GM12865 (cell line): ENCODE measurements at places on chromosomes 13 and 19.
A peak's percentile ranks its signal among the peaks of the same experiment; 100 is the strongest.

DNA sequence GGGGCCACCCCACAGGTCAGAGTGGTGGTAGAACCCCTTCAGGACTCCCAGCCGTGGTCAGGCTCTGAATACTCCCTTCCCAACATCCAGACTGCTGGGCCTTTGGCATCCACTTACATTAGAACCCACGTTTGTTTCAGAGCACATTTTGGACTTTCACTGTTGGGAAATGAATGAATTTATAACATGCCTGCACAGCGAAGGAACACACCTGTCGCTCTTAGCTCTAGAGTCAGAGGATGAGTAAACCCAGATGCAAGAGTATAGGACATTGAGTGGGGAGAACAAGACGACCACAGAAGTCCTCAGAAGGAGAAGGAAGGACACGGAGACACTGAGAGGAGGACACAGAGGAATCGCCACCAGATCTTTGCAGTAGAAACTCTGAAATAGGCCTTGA, 30.9 kb downstream of the SHISA2 start:
- DNase-seq, result no peak

DNA sequence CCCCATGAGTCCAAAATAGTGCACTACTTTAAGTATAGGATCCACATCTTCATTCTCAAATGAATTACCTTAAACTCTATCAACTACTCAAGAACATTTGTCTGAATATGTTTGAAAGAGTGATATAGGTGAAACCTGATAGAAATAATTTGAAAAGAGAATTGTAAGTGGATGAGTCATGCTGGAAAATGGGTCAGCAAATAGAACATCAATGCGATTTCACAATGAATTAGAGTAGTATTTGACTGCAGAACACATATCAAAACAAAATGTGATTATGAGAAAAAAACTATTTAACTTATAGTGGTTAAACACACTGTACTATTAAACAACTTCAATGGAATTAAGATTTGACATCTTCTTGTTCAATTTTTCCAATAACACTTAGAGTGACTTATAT, 300.6 kb upstream of the KLHL1 start:
- DNase-seq, result no peak

DNA sequence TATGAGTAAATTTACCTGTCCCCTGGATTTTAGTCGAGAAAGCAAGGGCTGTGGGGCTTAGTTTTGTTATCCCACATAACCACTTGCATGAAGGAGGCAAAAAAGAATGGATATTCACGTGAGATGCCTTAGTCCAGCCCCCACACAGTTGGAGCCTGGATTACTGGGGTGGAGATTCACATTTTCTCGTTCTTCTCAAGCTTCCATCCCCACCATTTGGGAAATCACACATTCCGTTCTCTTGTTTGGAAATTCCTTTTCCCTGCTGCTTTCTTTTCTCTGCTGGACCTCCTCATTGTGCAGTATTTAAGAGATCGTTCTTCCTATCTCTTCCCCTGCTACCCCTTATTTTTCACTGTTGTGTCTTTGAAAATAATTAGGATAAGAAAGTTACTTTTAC, 45.1 kb upstream of the FARP1 start:
- no peak for DNase-seq

- no peak for DNase-seq
These were observed 153.9 kb downstream of the DACH1 start for GRCh38 chr13:71712988-71713653.

DNA sequence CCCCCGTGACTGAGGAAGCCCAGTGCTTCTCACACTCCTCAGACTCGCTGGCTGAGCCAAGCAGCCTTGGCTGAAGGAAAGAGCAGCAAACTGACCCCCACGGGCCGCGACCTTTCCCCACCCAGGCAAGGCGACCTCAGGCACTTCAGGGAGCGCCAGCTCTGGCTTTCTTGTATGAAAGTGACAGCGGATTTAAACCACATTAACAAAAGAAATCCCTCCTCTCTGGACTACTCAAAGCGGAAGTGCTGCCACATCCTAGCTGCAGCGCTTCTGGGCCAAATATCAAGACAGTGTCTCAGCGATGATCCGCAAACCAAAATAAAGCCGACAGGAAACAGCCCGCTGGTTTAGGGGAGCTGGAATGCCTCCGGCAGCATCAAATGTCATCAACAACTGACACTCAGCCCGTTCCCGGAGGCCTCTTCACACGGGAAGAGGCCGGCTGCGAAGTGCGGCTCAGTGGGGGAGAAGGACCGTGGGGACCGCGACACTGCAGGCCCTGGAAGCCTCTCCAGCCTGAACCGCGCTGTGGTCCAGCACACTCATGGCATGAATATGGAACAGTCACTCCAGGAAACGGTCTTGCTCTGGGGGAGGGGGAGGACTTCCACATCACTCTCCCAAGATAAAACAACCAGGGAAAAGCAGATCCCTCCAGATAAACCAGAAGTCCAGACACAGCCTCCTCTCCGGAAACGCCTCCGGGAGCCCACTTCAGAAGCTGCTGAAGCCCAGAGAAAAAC, 1.4 kb downstream of the RASA3 start:
- peak; percentile 80 for DNase-seq

DNA sequence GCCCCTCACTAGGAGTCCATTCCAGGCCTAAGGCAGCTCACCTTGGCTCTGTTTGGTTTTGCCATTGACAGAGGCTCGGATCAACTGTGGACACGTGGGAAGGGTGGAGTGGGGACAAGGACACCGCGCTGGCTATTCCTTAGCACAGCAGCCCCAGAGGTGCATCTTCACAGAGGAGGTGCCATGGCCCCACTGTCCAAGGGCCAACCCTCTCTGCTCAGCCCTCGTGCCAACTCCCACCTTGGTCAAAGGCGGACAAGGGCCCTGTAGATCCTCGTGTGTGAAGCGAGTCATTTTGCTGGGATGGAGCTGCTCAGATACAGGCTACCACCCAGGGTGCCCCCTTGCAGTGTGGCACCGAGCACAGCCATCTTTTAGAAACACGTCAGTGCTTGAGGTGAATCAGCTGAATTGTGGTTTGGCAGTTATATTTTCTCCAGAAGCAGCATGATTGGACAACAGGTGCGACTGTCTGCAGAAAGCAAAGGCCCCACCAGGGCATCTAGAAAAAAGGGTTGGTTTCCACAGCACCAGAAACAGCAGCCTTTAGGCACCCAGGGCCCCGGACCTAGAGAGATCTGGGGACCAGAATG, 192.1 kb upstream of the GPR12 start:
- DNase-seq, result no peak

GRCh38 chr19:46384396-46384795, 29.0 kb downstream of the CCDC8 start:
- no peak for DNase-seq

- no peak for DNase-seq
These were observed at the start of gene HIF3A for GRCh38 chr19:46296722-46297461. TSS of gene HIF3A (plus strand) at chr19:46297042. CDS start at chr19:46297077, 35 bp downstream.

DNA sequence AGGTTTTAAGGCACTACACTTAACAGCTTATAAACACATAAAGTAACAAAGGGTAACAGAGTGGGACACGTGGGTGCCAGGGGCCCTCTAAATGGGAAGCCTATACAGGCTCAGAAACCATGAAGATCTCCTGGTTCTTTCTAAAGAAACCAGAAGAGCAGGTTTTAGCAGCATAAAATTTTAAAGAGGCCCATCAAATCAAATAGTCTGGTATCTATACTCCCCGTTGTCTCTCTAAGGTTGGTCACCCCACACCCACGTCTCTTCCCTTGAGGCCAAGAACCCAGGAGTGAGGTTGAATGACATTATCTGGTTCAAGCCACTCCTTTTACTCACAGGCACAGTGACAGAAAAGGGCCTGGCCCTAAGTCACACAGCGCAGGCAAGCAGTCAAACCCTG, 4.6 kb upstream of the DYRK1B start:
- DNase-seq, result no peak

DNA sequence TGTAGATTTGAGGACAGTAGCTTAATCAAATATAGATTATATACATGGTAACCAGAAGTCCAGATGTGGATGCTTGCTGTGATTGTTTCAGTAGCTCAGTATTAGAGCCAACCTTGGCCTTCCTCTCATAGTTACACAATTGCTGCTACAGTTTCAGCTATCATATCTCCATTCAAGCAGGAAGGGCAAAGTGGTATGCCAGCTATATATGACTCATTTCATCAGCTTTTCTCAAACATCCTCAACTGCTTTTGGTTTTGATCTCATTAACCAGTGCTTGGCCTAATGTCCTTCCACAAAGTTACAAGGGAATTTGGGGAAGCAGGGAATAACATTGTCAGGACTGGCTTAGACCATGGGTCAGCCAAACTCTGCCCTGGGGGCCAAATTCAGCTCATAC, 73.0 kb upstream of the MAB21L1 start:
- peak; percentile 11 for DNase-seq

- peak; percentile 5 for DNase-seq
These were observed 626.9 kb downstream of the EFNB2 start for GRCh38 chr13:105908586-105908985.

- peak; percentile 82 for DNase-seq
These were observed 1.5 kb upstream of the MYO1F start for GRCh38 chr19:8578642-8579265.

DNA sequence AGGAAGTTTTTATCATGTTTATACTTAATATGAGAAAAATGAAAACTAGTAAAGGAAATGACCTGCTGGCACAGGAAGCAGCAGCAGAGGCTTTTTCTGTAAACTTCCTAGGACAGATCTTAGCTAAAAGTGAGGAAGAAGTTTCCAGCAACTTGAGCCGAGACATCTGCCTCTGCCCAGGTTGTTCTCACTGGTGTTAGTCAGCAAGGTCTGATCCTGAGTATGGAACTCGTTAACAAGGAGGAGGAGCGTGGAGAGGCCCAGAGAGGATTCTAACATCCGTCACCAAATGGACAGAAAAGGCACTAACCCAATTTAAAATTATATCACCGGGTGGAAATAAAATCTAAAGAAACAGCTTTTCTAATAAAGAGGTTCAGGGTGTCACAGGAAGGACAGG, 43.6 kb downstream of the PHF11 start:
- DNase-seq, result no peak

DNA sequence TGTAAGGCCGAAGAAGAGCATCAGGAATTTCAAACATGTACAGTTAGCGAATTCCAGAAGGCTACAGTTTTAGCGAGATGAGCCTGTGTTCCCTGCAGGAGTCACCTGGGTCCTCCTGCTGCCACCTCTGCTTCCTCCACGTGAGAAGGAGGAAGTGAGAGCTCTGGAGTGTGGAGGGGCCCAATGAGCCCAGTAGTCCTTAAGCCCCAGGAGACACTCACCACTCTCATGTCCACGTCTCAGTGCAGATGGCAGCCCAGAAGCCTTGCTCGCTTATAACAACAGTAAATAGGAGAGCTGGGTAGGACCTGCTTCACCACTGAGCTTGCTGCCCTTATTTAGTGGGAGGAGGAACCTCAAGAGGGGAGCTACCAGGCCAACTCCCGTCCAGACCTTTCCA, 44.3 kb downstream of the SERP2 start:
- DNase-seq, result no peak

- DNase-seq, result no peak
These were observed 35.7 kb downstream of the LACC1 start for GRCh38 chr13:43915451-43915850.

- peak; percentile 52 for DNase-seq
These were observed at the start of gene GDF15 for GRCh38 chr19:18385675-18386542. TSS of gene GDF15 (plus strand) at chr19:18386158. CDS start at chr19:18386190, 32 bp downstream.

DNA sequence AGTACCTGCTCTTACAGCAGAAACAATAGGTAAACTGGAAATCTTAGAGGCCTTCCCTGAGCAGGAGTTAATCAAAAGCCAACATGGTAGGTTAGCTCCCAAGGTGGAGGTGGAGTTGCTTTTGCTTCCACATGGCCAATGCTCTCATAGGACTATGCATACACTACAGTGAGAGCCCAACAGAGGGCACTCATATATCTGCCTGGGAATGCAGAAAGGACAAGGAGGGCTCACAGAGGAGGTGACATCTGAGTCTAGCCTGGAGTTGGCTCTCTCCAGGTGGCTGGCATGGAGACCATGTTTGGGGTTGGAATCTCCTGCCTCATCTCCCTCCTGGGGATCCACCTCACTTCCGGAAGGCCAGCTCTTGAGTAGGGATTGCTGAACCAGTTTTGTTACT, 34.6 kb downstream of the ATP8A2 start:
- DNase-seq, result no peak

- DNase-seq, result peak; percentile 77
These were observed 9.0 kb upstream of the JUND start for GRCh38 chr19:18290302-18291018.

- peak; percentile 19 for DNase-seq
These were observed 514 bp upstream of the ARGLU1 start for GRCh38 chr13:106568299-106569003.

DNA sequence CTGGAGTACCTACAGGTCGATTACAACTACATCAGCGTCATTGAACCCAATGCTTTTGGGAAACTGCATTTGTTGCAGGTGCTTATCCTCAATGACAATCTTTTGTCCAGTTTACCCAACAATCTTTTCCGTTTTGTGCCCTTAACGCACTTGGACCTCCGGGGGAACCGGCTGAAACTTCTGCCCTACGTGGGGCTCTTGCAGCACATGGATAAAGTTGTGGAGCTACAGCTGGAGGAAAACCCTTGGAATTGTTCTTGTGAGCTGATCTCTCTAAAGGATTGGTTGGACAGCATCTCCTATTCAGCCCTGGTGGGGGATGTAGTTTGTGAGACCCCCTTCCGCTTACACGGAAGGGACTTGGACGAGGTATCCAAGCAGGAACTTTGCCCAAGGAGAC, 4.7 kb downstream of the SLITRK5 start:
- no peak for DNase-seq

DNA sequence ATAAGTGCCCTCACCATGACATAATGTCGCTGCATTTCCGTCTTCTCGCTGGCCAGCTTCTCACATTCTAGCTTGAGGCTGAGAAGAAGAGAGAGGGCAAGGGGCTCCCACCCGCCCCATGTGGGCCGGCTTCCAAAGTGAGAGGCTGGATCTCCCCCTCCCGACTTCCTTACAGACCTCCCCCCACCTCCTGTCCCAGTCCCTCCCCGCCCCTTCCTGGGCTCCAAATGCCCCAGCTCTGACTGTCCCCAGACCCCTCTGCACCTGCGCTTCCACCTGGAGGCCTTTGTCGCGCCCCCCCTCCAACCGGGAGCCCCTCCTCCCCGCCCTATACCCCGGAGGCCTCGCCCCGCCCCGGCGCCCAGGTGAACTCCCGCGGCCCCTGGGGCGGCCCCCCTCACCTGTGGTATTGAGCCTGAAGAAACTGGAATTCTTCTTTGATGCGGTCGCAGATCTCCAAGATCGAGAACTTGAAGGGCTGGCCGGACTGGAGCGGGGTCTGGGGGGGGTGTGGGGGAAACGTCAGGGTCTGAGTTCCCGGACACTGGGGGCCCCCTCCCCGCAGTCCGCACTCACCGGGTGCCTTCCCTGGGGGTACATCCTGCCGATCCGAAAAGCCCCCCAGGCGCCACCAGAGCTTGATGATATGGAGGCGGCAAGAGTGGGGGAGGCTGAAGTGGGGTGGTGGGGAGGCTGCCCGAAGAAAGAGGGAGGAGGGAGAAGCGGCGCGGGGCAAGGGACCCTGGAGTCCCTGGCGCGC, 595 bp downstream of the TLE2 start:
- DNase-seq, result no peak

DNA sequence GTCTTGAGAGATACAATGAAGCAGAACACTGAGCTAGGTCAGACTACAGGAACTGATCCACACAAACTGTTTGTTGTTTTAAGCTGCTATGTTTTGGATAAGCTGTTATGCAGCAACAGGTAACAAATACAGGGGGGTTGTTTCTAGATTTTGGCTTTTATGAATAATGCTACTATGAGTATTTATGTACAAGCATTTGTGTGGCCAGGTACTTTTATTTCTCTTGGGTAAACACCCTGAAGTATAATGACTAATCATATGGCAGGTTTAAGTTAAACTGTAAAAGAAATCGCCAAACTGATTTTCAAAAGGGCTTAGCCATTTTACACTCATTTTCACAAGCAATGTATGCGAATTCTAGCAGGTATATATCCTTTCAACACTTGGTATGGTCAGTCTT, 166.0 kb downstream of the DNAJC3 start:
- no peak for DNase-seq
